Heart left ventricle (tissue), 16 donors: ENCODE measurements at places on chromosomes 12 and 14. TPM values are rescaled to one million over a fixed set of nuclear protein-coding genes. Genes with fewer than 3 reads are reported as not detected.

GRCh38 chr12:6826734-6827436 lies 1.3 kb upstream of the P3H3 start:
- peak; percentile 33 for DNase-seq

- DNase-seq: no peak
Observed at GRCh38 chr12:130521375-130522124, 183.9 kb downstream of the PIWIL1 start.

DNA sequence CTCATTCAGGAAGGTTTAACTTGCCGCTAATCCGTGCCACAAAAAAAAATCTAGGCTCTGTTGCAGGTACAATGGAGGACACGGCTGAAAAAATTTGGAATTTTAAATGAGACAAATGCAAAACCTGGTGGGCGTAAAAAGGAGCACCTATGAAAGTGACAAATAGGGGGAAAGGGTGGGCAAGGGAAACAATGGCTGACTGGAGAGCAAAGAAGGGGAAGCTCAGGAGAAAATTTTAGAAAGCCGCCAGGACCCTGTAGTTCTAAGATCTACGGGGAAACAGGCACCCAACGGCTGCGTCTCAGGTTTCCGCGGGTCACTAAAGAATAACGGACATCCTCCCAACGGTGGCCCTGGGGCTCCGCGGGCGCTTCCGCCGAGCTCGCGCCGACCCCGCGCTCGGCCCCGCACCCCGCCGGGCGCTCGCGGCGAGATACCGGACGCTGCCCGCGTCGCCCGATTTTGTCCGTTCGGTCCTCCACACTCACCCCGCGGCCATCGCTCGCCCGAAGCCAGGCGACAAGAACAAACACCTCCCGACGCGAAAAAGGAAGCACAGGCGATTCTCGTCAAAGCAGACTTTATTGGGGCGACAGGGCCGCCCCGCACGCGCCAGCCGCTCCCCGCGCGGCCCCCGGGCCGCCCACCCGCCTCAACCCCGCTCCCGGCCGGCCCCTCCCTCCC lies 1.1 kb upstream of the YY1 start:
- DNase-seq: peak; percentile 63

Gene ST8SIA1
- total RNA-seq: 0.61 TPM
